ENCODE measurements at places on chromosomes 1 and 21.
A peak's percentile ranks its signal among the peaks of the same experiment; 100 is the strongest.

- no peak for DNase-seq
These were observed 19.7 kb downstream of the PTTG1IP start for GRCh38 chr21:44853601-44854390.

GRCh38 chr1:213166852-213167251, 115.8 kb downstream of the RPS6KC1 start:
- no peak for DNase-seq

DNA sequence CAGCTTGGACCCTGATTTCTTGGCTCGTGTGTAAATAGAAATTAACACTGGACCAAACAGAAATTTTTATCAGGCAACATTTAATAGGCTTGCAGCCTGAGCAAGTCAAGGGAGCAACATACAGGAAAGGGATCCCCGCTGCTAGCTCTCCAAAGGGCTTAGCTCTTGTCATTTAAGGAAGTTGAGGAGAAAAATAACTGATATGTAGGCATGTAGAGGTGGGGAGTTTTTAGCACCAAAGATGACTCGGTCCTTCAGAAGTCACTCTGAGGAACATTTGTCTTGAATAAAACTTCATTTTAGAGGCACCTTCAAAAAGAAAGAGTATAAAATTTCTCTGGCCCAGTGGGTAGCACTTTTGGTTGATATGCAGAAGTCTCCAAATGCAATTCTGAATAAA, 27.1 kb downstream of the GBP2 start:
- no peak for DNase-seq

DNA sequence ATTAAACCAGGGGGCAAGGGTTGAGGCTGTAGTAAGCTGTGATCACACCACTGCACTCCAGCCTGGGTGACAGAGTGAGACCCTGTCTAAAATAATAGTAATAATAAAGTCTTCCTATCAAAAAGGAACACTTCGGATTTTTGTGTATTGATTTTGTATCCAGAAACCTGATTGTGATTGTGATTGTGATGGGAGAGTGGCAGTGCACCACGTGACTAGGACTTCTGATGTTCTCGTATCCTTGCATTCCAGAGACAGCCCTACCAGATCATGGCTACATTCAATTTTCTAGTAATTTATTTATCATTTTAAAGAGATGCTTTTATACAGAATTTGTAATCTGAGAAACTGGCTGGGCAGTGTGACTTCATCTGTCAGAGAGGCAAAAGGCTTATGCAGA, 2.6 kb upstream of the KIF1B start:
- DNase-seq, result no peak

GRCh38 chr1:1164361-1164700, 9.3 kb upstream of the TTLL10 start:
- no peak for DNase-seq

- DNase-seq, result no peak
These were observed 849.8 kb downstream of the USP25 start for GRCh38 chr21:16579538-16579937.

- no peak for DNase-seq
These were observed 31.2 kb upstream of the MORC3 start for GRCh38 chr21:36288651-36289243.

GRCh38 chr1:36322041-36322785, 1.2 kb downstream of the EVA1B start:
- no peak for DNase-seq

DNA sequence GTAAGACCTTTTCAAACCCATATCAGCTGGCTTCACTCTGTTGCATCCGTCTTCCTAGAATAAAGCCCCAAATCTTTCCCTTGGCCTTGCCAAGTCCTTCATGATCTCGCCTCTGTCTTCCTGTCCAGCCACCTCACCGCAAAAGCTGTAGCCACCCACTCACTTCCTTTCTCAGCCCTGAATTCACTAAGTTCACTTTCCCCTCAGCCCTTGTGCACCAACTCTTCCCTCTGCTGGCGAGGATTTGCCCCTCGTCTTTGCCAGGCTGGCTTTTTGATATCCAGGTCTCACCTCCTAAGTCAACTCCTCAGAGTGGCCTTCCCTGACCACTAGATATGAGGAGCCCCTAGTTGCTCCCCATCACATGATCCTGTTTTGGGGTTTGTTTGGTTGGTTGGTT, 3.9 kb upstream of the COL16A1 start:
- peak; percentile 68 for DNase-seq

GRCh38 chr1:172473302-172473701, 29.4 kb upstream of the PIGC start:
- DNase-seq, result no peak

GRCh38 chr1:150194381-150195031, 41.4 kb downstream of the ANP32E start:
- peak; percentile 58 for DNase-seq

GRCh38 chr1:235298758-235299157, 29.2 kb downstream of the ARID4B start:
- no peak for DNase-seq

- no peak for DNase-seq
These were observed 54.5 kb downstream of the TM2D1 start for GRCh38 chr1:61670445-61670844.

DNA sequence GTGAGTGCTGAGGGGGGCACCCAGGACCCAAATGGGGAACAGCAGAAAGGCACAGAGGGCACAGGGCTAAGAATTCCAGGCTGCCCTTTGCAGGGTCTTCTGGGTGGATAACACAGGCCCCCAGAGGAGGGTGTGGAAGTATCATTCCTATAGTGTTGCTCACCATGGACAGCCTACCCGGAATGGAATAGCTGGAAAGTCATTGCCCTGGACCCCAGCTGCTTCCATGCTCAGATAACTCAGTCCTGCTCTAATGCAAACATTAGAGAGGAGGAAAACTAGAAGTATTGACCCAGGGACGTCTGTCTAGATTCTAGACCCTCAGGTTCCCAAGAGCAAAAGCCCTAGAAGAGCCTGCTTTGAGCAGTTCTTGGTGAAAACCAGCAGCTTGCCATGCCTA, 24.7 kb downstream of the SLC6A17 start:
- DNase-seq, result no peak

DNA sequence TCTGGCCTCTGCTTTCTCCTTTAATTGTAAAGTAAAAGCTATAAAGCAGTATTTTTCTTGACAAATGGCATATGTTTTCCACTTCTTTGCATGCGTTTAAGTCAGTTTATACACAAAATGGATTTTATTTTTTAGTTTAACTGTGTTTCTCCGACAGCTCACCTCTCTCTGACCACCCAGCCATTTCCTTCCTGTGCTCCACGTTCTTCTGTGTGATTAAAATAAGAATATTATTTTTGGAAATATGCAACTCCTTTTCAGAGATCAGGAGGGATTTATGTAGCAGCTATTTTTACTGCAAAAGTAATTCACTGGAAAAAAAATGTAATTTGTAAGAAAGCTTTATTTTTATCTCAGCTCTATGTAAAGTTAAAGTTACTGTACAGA, 18.0 kb downstream of the ETS2 start:
- DNase-seq, result no peak

- DNase-seq, result no peak
These were observed 258 bp upstream of the SYPL2 start for GRCh38 chr1:109466125-109466451.

Measured in non-pigmented ciliary epithelial cell (primary cell).